ENCODE measurements at places on chromosomes 13 and 19.

DNA sequence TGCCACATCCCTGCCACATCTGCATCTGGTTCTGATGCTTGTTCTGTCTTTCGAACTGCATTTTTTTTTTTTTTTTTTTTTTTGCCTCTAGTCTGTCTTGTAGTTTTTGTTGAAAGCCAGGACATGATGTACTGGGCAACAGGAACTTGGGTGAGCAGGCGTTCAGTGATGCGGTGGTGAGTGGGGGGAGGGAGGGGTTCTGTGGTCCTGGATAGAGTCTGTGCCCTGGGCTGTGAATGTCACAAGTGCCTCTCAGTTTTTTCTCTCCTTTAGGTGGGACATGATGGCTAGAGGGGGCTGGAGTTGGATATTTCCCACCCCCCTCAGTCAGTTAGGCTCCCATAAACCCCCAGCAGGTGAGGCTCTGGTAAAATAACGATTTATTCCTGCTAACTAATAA, 3.5 kb downstream of the CEACAM4 start:
- no peak for DNase-seq

- no peak for DNase-seq
Observed at GRCh38 chr13:111577956-111578605, 257.6 kb downstream of the TEX29 start.

GRCh38 chr19:5618591-5618990, 4.0 kb downstream of the SAFB2 start:
- DNase-seq, result no peak

- peak; percentile 6 for DNase-seq
Observed at GRCh38 chr13:111663953-111664421, 343.5 kb downstream of the TEX29 start.

DNA sequence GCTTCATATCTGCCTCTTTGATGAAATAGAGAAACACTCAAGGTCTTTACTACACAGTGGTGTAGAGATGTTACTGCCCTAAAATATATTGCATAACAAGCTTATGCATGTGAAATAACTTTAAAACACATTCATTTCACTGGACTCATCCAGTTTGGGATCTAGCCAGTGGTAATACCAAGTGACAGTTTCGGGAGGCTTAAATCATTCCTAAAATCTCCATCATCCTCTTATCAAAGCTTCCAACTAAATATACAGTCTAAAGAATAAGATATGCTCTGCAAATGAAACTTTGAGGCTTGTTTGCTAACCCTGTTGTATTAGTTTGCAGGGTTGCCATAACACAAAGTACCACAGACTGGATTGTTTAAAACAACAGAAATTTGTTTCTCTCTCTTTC, 52.8 kb downstream of the THSD1 start:
- no peak for DNase-seq

DNA sequence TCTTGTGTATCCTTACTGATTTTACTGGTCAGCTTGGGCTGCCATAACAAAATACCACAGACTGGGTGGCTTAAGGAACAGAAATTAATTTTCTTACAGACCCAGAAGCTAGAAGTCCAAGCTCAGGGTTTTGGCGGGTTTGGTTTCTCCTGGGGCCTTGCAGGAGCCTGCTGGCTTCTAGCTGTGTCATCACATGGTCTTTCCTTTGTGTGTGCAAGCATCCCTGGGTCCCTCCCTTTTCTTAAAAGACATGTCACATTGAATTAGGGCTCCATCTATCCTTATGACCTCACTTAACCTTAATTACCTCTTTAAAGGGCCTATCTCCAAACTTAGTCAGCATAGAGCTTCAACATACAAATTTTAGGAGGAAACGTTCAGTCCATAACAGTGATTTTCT, 23.4 kb downstream of the UBAC2 start:
- no peak for DNase-seq

DNA sequence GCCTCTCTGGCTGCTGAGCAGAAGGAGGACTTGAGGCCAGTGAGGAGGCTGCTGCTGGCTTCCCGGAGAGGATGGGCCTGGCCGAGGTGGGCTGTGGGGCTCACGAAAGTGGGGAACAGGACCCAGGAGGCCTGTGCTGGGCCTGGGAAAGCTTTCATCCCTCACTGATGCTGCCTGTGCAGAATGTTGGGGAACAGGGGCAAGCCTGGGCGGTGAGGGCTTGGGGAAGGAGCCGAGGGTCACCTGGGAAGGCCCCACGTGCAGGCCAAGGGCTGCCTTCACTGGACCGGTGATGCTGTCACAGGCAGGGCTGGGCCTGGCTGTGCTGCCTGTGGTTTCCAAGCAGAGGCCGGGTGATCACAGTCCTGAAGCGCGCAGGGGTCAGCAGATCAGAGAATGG, 9.4 kb downstream of the AP1M1 start:
- DNase-seq, result no peak

DNA sequence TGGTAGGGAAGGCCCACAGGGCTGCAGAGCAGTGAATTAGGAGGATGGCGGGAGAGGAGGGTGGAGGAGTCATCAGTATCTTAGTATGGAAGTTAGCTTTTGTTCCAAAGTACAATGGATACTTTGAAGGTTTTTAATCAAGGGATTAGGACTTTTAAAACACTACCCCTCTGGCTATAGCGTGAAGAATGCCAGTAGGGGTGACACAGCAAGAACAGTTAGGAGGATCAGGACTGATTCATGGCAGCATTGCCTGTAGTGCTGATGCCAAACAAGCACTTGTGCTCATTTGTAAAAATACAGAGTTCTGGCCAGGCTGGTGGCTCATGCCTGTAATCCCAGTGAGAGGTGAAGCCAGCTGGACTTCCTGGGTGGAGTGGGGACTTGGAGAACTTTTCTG, 46.2 kb downstream of the SKA3 start:
- DNase-seq, result no peak

GRCh38 chr13:93108111-93108601, 118.5 kb upstream of the GPC6 start:
- no peak for DNase-seq

DNA sequence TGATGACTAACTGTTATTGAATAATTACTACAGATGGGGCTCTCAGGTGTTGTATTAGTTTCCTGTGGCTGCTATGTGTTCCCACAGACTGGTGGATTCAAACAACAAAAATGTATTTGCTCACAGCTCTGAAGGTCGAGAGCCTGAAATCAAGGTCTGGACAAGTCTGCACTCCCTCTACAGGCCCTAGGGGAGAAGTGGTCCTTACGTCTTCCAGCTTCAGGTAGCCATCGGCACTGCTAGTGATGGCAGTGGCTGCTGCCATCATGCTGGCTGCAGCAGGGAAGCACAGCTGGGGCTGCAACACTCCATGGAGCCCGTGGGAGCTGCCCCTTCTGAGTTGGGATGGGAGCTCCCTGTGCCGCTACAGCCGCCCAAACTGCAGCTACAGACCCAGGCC, 1.9 kb downstream of the TEX26 start:
- no peak for DNase-seq

DNA sequence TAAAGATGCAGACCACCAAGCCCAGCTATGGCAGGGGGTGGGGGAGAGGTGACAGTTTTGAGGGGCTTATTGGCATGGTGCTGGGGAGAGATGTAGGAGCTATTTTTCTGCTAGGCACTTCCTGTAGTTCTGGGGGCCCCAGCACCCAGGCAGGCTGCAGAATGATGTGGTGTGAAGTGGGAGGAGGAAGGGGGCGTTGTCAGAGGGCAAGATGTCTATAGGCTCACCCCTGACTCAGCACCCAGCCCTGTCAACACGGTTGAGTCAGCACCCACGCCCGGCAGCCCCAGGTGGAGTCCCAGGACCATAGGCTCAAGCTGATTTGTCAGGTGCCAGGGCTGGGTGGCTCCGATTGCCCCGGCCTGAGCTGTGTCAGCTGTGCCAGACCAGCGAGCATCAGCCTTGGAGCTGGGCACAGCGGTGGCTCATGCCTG, 5.8 kb downstream of the KLF2 start:
- peak; percentile 65 for DNase-seq

GRCh38 chr13:102195566-102196462, 206.0 kb downstream of the FGF14 start:
- no peak for DNase-seq

DNA sequence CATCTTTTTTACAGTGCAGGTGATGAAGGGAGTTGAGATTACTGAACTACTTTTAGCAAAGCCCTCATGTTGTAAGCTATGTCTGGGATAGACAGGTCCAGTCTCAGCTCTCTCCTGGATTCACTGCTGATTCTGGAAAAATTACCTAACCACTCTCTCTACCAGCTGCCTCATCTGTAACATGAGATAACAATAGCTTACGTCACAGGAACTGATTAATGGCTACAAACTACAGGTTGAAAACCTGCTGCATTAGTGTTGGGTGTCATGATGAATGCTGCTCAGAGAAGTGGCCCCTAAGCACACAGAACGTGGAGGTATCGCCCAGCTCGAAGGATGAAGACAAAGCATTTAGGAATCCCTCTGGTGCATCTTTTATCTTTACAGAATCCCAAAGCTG, 277.8 kb downstream of the ABCC4 start:
- no peak for DNase-seq

DNA sequence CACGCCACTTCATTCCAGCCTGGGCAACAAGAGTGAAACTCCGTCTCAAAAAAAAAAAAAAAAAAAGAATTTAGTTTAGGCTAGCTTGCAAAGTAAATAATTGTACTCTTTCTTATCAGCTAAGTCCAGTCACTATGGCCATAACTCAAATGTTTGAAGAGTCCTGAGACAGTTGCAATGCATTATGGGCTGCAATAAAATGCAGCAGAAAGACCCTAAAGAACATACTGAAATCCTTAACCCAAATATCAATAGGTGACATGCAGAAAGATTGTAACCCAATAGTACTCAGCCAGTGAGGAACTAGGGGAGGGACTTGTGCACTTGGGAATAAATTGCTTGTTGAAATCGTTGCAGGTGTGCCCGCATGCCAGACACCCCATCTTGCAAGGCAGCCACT, 20.9 kb upstream of the FFAR2 start:
- no peak for DNase-seq

DNA sequence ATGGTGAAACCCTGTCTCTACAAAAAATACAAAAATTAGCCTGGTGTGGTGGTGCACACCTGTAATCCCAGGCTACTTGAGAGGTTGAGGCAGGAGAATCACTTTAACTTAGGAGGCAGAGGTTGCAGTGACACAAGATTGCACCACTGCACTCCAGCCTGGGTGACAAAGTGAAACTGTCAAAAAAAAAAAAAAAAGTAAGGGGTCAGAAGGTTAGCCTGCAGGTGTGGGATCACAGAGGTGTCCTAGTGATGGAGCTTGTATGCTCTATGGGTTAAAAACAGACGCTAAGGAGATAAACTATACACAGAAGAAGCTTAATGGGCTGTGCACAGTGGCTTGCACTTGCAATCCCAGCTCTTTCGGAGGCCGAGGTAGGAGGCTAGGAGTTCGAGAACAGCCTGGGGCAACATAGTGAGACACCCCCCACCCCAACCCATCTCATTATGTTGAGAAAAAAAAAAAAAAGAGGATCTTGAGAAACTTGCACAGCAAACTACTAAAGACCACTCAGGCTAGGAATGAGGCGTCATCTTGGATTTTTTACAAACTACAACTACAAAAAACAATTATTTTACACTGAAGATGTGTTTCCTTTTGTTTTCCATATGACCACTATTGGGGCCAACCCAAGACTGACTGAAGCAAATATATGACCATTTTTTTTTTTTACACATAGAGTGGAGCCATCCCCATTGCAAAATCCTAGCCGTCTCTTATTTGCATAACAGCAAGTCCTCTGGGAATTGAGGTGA, 7.9 kb downstream of the FOSB start:
- DNase-seq, result no peak

- peak; percentile 92 for DNase-seq
Observed at GRCh38 chr19:55460670-55461258, 678 bp downstream of the ISOC2 start.

DNA sequence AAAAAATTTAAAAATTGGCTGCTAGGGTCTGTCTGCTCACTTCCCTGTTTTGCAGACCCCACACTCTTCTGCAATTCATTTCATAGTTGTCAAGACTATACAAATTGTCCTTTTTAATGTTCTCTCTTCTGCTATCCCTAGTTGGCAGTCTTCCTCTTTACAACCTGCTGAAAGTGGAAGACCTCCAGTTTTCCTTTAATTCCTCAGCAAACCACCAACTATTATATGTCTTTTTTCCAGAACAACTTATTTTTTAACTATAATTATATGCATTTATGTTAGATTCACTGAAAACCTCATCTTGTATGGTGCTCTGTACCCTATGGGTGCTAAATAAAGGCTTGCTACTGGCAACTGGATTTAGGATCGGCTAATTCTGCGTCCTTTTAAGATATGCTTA, 1.1 kb upstream of the PHF11 start:
- no peak for DNase-seq

- no peak for DNase-seq
Observed at GRCh38 chr19:51837145-51837544, 42.2 kb downstream of the FPR3 start.

DNA sequence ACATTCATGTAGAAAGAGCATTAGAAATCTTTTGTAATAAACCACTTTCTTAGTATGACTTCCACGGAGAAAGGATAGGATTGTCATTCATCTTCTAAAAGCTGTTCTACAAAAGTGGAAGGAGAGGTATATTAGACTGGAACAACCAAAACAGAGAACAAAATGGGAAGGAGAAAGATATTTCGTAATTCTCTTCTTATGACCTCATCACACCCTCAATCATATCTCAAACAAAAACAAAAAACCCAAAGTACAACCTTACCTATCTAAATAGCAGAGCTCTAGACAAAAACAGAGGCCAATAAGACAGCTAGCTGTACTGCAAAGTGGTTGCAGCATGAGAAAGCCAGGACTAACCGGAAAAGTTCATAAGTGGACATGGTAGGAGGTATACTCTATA, 46.3 kb downstream of the DACH1 start:
- DNase-seq, result no peak

DNA sequence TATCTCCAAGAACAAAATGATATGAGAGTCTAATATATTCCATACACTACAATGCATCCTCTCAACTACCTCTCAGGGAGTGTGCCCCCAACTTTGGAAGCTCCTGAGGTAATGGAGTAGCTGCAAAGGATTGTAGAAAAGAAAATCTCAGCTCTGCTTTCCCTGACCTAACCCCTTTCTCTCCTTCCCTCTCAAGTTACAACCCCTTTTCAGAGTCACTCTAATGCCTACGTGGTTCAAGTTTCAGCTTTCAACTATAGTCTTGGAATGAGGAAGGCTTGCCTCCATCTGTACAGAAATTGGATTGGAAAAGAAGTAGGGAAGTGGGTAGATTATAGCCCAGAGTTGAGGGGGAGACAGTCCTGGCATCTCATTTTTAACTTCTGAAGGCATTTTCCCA, 256.0 kb downstream of the PCDH9 start:
- DNase-seq, result no peak

- no peak for DNase-seq
Observed at GRCh38 chr19:49848938-49849337, 2.0 kb upstream of the PTOV1 start.

DNA sequence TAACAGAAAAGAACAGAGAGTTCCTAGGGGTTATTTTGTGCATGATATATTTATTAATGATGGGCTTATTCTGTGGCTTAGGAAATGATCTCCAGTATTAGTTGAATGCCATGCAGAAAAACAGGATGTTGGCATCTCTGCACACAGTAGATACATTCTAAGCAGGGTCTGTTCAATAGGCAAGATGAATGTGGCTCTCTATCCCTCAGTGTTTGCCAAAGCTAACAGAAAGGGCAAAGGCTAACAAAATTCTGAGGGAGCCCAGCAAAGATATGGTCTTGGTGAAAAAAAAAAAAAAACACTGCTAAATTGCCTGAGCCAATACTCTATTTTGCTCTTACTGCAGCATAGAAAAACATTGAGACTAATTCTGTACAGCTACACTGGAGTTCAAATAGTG, 1095.8 kb downstream of the UQCRFS1 start:
- DNase-seq, result no peak
